ENCODE measurements at places on chromosomes 11 and 22. TPM values are rescaled to one million over a fixed set of nuclear protein-coding genes. Genes with fewer than 3 reads are reported as not detected.

Gene SLC35E4
- 9.5 TPM for total RNA-seq

Gene RAG2
- not detected for total RNA-seq

Gene APOBEC3H
- total RNA-seq, result not detected

Gene RFPL1
- total RNA-seq, result not detected

Gene KRTAP5-2
- not detected for total RNA-seq

Gene SYT9
- not detected for total RNA-seq

Gene SPI1
- 8.0 TPM for total RNA-seq

Gene OR56B4
- total RNA-seq, result not detected

Gene ELP4
- total RNA-seq, result 21.4 TPM

Gene ADM2
- 0.83 TPM for total RNA-seq

Gene KCNQ1
- 50.6 TPM for total RNA-seq

Gene NPAS4
- not detected for total RNA-seq

Gene IL10RA
- 24.8 TPM for total RNA-seq

- no peak for DNase-seq
Measured at GRCh38 chr11:48066881-48067800, 86.8 kb downstream of the PTPRJ start.

GRCh38 chr11:2805388-2806056 lies 80.1 kb downstream of the CDKN1C start:
- DNase-seq, result no peak

GRCh38 chr11:72818971-72819370 lies 4.8 kb downstream of the ATG16L2 start:
- DNase-seq, result no peak

DNA sequence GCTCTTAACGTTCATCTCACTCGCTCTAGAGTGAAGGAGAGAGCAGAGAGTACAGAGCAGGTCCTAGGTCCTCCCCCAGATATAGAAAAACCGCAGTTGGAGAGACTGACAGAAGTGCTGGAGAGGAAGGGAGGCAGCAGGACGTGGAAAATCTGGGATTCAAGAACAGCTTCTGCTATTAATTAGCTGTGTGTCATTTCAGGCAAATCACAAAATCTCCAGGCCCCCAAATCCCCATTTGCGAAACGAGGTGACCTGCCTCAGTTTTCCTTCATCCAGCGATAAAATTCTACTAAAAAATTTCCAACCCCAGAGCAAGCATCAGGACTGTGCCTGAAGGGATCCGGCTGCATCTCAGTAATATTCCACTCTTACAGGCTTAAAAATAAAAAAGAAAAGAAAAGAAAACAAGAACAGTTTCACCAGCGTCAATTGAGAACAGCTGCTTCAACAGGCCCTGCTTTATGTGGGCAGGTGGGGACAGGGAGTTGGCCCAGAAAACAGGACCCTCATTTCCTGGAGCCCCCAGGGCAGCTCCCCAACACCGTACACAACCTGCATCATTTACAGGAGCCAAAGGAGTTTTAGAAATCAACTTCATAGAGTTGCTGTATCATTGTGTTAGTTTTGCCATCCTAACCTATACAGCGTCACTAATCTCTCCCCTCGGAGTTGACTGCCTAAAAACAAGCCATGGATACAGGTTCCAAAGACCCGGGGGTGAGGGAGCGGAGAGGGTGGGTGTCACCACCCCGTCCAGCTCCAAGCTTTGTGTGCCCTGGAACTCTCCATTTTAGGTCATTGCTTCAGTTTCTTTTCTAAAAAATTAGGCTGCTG lies 2.3 kb upstream of the MALAT1 start:
- peak; percentile 48 for DNase-seq

DNA sequence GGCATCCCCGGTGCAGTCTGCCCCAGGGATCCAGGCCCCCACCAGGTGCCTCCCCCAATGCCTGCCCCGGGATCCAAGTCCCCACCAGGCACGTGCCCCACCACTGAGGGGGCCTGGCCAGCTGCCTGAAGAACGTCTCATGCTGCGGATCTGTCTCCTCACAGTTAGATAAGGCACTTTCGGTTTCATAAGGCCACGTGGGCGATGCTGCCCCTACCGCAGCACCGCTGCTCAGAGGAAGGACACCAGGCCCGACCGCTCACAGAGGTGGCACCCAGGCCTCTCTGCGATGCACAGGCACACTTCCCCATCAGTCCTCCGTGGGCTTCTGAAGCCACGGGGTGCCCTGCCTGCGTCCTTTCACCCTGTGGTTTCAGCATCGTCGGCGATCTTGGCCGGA lies 68.1 kb upstream of the BID start:
- peak; percentile 55 for DNase-seq

DNA sequence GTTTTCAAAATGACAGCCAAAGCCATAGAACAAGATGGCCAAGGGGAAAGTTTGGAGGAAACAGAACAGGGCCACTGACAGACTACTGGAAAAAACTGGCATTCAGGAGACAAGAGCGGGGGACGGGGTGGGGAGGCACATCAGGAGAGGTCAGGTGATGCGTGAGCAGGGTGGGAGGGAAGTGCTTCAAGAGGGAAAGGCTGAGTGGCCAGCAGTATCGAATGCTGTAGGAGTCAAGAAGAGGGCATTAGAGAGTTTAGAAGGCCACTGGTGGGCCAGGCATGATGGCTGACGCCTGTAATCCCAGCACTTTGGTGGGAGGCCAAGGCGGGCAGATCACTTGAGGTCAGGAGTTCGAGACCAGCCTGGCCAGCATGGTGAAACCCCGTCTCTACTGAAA lies 8.2 kb downstream of the GTPBP1 start:
- no peak for DNase-seq

- no peak for DNase-seq
Measured at GRCh38 chr11:68891351-68891948, 12.2 kb downstream of the MRPL21 start.

GRCh38 chr11:67698247-67698646 lies 23.8 kb upstream of the ALDH3B2 start:
- no peak for DNase-seq

GRCh38 chr11:32562839-32563599 lies 20.6 kb upstream of the EIF3M start:
- DNase-seq, result no peak

DNA sequence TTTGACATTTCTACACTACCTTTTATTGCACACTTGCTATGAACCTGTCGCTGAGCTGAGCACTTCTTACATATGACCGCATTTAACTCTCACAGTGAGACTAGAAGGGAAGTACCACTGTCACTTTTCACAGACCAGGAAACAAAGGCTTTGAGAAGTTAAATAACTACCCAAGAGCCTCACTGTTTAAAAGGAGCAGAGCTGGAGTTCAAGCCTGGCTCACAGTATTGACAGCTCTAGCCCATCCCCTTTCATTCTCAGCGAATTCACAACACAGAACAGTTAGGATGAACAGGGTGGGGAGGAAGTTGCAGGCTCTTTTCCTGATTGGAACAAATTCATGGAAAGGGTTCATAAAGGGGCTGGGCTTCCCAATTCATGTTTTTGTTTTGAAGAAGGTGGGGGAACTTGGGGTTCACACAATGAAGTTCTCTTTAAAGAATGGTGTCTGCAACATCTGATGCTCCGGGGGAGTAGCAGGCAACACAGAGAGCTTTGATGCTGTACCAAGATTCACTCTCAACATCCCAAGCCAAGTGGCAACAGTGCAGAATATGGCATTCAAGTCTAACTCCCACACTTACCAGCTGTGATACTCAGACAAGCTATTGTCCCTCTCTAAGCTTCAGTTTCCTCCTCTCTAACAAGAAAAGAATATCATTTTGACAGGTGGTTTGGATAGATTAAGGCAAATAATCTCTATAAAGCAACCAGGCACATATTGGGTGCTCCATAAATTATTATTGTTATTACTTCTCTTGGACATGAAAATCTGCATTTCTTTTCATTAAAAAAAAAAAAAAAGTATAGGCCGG lies 17.2 kb downstream of the SCGB1A1 start:
- DNase-seq, result no peak

DNA sequence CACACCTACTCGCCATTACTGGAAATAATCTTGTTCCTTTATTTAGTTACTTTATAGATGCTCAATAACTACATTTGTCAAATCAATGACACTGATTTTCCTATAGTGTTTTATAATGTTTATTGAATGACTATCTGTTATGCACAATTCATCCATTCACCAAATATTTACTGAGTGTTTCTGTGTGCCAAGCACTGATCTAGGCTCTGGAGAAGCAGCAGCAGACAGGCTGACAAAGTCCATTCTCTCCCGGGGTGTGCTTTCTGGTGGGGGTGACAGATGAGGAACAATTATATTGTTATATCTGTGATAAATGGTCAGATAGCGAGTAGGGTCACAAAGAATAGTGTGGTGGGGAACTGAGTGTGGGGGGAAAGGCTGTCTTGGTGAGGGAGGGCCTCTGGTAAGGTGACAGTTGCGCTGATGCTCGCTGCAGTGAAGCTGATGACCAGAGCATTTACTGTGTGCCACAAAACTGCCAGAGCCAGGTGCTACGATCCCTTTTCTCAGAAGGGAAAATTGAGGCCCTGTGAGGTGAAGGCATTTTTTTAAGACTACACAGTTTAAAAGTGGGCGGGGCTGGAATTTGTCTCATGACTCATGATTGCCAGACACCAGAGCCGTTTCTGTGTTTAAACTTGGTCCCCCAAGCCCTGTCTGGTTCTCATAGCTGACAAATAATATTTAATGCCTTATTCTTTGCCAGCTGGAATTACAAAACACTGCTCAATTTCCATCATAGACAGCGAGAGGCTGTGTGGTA lies 10.2 kb downstream of the PACS1 start:
- DNase-seq, result peak; percentile 80

DNA sequence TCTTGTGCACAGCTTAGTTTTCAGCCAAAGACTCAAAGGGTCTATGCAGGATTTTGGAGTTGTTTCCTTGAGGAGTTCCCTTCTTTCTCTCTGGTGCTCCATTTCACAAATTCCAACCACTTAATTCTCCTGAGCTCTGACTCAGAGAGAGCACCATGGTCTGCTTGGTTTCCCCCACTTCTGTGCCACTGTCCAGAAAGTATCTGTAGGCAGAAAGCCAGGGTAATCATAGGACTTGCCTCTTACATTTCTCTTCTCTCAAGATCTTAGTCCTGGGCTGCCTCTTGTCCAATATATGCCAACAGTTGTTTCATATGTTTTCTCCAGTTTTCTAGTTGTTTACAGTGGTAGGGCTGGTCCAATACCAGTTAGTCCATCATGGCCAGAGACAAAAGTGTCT lies 6.4 kb upstream of the MRGPRD start:
- no peak for DNase-seq

DNA sequence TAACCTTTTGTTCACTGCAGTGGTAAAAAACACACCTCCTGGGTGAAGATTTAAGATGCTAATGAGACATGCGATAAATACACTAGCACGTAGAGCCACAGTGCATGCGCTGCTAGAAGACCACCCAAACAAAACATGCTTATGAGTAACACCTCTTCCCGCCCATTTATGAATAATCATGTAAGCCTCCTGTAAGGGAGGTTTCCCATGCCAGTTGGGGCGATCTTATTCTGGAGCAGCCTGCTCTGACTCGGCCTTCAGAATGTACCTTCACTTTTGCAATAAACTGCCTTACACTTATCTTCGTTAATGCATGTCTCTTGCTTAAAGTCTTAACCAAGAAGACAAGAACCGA lies 18.1 kb upstream of the SCARF2 start:
- no peak for DNase-seq

GRCh38 chr22:23302171-23303002 lies 122.1 kb downstream of the BCR start:
- DNase-seq, result no peak

GRCh38 chr11:134355656-134356055 lies 23.9 kb downstream of the GLB1L2 start:
- peak; percentile 3 for DNase-seq

- DNase-seq, result peak; percentile 54
Measured at GRCh38 chr11:134332189-134332631, 422 bp downstream of the GLB1L2 start.

GRCh38 chr11:113839842-113840241 lies 35.5 kb downstream of the USP28 start:
- peak; percentile 55 for DNase-seq

DNA sequence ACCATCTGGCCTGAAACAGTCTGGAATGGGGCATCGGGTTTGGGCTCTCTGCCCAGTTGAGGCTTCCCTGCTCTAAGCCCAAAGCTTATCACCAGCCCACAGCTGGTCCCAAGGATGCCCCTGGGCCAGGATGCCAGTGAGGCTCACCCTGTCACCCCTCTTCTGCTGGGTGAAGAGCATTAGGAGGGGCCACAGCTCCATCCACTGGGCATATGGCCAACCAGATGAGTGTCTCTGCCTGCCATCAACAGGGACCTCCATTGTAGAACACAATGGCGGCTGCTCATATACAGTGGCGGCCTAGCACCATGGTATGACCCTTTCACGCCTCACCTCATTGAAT lies 5.6 kb downstream of the CHST1 start:
- DNase-seq, result no peak

DNA sequence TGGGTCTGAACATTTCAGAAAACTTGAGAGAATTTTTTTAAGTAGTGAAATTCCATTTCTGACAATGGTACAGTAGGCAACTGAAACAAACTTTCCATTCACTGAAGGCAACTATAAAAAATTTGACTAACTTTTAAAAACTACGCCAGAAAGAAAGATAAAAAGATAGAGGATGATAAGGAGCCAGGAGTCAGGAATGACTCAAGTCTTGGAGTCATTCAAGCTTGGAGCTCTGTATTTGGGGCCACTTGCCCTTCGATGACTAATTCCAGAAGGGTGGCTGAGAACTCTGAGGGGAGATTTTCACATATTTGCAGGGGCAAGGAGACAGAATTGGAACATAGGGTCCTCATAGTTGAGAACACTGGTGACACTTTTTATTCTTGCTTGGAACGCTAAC lies 1083.2 kb upstream of the CNTN5 start:
- no peak for DNase-seq

DNA sequence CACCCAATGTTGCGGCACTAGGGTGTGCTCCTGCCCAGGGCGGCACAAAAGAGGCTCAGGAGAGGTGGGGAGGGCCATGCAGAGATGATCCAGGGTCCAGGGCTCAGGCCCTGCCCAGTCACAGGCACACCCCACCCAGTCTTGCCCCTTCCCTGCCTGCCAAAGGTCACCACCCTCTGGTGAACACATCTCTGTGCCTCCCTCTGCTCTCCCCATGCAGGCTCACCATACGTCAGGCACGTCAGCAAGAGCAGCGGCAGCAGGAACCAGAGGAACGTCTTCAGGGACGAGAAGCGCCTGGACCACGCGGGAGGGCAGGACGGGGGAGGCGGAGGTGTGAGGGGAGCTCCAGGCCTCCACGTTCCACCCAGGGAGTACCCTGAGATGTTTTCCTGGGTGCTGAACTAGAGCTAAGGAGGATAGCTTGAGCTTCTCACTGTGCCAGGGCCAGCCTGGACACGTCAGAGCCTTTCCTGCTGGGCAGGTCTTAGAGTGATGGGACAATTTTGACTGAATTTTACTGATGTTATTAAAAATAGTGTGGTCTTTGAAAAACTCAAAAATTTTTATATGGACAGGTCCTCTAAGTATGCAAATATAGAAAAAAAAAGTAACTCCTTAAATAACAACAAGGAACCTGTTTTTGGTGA lies 7.2 kb downstream of the SUN2 start:
- no peak for DNase-seq

- DNase-seq, result no peak
Measured at GRCh38 chr11:36386411-36386810, 90.3 kb downstream of the PRR5L start.

DNA sequence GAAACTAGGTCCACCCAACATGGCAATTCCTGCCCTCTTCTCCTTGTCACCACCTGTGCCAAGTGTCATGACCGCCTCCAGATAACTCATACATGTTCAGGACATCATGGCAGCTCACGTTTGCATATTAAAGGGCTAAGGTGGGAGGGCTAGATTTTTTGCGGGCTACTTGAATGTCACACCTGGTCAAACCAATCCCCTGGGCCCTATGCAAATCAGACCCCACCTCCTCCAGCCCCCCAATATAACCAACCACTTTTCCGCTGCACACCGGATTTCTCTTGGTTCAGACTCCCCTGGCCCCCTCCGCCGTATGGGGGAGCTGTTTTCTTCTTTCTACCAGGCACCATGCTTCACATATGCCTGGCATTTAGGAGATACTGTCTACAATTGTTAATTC lies 12.6 kb downstream of the UPB1 start:
- DNase-seq, result no peak

All from Peyer's patch (tissue), 4 donors.